ENCODE measurements at places on chromosomes 7 and 10.

- no peak for DNase-seq
Observed at GRCh38 chr10:61047081-61047480, 103.1 kb upstream of the RHOBTB1 start.

DNA sequence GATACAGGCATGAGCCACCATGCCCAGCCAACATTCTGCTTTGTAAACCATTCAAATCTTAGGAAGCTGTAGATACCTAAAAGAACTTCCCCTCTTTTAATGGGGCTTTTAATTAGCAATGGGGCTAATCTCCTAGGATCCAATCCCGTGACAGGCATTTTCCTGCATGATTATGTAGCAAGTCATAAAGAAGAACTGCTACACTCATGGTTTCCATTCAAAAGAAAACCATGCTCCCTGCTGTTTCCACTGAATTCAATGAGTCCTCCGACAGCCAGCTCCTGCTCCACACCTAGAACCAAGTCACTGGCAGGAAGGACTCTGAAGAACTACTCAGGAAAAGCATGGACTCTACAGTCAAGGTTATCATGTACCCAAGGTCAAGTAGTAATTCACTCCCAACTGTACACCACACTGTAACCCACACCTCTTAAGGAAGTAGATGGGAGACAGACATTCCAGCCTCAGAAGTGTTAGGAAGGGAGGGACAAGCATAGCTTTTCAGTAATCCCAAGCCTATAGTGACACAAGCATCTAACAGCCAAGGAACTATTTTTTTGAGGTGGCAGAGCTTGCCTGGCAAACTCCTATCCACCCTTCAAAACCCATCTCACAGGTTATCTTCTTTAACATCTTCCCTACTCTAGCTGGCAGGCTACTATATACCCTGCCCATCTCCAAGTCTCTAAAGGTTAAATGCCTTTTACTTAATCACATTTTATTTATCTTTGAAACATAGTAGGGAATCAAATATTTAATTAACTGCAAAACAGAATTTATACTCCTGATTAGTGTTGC, 47.5 kb downstream of the CTBP2 start:
- no peak for DNase-seq

DNA sequence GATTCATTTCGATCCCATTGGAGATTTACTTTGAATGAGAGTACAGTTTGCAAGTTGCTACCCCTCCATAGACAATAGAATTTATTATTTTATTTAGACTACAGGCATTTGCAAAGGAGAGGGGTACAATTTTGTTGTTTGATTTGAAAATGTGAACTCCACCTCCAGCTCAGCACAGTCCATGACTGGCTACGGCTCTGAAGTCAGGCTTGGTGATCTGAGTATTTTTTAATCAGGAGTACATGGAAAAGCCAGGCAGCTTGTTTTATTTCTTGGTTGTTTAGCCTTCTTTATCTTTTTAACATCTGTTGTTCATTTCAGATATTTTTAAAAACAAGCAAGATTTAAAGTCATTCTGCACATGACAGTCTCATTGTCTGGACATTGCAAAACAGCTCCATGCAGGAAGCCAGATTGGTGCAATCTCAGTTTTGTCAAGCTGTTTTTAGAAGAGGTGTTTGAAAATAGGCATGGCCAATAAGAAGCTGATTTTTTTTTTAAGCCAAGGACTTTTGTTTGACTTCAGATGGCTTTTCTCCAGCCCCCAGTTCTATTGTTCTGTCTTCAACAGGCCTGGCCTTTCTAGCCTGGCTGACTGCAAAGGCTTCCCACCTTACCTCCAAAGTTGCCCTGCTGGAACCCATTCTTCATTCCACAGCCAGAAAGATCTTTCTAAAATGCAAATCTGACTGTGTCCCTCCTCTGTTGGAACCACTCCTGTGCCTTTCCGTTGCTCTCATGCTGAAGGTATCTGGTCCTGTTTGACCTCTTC, 12.2 kb downstream of the PLXDC2 start:
- no peak for DNase-seq

DNA sequence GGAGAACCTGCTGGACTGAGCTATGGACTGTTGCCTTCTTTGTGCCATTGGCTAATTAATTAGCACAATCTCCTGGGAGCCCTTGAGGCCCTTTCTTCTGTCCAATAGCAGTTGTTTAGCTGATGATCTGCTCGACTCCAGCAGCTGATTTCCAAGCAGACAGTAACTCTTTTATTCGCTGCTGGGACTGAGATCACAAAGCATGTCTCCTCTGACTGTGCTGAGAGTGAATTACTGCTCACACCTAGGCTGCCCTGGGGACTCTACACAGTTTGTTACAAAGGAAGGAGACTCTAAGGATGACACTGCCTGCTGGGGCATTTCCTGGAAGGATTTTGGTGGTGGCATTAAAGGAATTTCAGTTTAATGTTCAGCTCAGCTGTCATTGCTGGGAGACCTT, 31.4 kb downstream of the CASP7 start:
- DNase-seq, result no peak

DNA sequence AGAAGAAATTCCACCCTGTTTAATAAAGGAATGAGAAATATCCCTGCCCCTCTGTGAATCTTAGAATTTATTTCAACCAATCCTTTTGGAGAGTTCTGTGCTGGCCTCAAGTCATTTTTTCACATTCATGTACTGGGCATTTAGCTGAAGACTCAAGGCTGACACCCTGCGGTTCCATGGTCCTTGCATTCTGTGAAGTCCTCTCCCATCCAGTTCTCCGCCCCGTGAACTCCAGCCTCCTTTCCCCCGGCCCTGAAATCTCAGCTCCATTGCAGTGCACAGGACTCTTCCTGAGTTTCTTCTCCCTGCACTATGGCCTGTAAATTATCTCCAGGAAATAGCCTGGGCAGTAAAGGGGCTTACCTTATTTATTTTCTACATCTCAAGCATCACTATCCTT, 183.0 kb upstream of the KCND2 start:
- DNase-seq, result no peak

DNA sequence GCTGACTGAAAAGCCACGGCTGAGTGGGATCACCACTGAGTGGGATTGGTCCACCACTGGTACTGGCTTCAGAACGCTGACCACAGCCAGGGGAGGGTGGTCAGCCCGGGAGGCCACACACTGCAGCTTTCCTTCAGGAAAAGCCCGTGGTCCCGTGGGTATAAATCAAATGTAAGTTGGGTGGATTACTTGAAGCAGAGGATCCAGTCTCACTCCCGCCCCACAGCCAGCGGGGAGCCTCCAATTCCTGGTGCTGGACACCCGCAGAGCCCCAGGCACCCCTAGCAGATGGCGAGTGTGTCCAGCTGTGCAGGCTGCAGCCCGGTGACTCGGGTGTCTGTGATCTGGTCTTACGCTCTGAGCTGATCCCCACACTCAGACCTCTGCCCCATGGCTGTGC, 231.1 kb upstream of the ZNF32 start:
- DNase-seq, result no peak

GRCh38 chr7:42233171-42233570, 3.8 kb downstream of the GLI3 start:
- no peak for DNase-seq

DNA sequence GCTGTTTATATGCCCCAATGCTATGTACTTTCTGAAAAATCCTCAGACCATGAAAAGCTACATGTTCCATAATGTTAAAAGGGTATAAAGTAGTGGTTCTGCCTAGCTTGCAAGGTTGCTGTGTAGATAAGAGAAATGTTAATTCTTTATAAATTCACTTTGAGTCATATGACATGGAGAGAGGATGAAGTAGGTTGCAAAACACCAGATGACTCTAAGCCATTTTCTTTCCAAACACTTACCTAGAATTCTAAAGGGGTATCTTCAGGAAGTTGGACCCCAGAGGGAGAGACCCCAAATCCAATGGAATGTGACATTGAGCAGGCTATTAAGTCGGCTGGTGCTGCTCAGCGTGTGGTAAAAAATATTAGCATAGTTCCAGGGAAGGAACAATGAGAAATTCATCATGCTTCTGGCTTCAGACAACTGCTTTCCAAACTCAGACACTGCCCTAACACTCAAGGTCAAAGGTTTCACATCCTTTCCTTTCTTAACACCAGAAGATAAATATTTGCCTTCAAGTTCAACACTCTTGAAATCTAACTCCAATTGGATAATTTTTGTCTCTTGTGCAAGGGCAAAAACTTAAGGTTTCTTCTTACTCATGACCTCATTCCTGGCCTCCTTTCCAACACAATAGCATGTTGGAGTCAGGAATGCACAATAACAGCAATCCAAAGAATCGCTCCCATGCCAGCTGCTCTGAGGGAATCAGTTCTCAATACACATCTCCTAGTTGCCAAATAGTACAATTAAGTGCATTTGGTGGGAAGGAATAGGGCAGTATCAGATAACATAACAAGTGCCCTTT, 100.7 kb upstream of the AFAP1L2 start:
- peak; percentile 31 for DNase-seq

- no peak for DNase-seq
Observed at GRCh38 chr10:4658777-4659176, 167.2 kb upstream of the AKR1E2 start.

DNA sequence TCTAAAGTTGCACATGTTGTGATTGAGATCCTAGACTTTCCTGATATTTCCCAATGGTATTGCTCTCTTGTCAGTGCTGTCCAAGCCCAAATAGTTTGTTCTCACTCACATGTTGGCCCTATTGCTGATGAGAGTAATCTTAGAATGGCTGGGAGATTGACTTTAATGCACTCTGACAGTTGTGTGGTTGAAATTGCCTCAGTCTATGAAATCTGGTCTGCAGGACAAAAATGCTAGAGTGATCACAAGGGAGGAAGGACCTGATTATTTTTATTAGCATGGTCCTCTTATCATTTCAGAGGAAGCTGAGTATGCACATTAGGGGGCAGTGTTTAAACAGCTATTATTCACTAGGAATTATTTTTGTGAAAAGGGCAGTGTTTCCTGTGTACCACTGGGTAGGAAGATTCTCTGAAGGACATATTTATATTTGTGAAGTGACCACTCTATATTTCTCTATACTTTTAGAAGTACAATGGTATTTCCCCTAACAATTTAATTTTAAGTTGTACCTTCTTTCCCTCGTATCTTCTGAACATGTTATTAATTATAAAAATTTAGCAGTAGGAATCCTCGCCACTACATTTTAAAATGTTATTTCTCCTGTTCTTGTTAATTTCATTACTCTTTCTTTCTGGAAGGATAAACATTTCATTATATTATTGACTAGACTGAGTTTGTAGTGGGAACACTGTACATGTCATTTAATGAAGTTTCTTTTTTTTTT, 64.4 kb downstream of the SUGCT start:
- peak; percentile 43 for DNase-seq

DNA sequence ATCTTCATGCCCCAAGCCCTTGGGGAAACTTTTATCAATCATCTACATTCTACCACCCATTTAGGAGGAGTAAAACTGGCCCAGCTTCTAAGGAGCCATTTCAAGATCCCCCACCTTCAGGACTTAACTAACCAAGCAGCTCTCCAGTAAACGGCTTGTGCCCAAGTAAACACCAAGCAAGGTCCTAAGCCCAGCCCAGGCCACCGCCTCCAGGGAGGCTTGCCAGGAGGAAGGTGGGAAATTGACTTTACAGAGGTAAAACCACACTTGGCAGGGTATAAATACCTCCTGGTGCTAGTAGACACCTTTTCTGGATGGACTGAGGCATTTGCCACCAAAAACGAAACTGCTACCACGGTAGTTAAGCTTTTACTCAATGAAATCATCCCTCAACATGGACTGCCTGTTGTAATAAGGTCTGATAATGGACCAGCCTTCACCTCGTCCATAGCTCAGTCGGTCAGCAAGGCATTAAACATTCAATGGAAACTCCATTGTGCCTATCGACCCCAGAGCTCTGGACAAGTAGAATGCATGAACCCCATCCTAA, 5.6 kb downstream of the AKR1B15 start:
- DNase-seq, result no peak

- no peak for DNase-seq
Observed at GRCh38 chr10:22742678-22743077, 28.3 kb upstream of the PIP4K2A start.

DNA sequence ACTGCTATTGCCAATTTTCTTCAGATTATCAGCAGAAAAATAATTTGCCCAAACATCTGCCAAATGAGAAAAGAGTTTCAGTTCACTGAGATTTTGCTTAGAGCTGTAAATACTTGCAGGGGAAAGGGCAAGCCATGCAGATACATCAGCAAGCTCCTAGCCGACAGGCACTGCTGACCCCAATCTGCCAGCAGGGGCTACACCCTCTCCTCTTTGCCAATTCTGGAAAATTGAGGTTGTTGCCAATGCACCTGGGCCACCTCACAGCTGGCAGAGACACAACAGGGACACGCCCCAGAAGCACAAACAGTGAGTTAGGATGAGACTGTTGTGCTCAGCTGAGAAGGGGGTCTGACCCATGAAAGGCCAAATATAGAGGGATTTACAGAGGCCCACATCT, 129.5 kb upstream of the MYO3A start:
- no peak for DNase-seq

DNA sequence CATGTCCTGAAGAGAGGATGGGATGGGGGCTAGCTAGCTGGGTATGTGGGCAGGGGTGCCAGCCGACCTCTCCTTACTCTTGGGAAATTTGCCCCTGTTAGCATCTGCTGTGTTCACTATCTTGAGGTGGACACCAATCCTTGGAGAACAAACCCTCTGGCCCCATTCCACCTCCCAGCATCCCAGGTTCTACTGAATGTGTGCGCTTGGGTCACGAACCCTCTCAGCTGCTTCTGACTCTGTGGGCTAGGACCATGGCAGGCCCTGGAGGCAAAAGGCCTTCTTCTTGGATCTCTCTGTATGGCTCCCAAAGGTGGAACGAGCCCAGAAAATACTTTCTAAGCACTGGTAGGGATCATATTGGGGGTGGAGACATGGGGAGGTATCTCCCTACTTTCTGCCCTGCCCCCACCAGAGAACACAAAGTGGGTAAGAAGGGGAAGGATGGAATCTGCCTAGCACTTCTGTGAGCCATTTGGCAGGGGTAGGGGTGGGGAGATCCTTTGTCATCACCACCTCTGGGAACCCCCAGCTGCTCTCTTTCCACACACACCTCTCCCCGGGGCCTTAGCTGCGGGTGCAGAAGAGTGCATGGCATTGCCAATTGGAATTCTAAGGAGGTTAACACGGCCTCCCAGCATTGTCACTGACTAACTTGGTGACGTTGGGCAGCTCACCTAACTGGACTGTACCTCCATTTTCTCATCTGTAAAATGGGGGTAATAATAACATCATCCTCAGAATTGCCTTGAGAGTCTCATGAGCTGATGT, 7.7 kb downstream of the UNC5B start:
- DNase-seq, result no peak

- peak; percentile 71 for DNase-seq
Observed at GRCh38 chr7:112080441-112080840, 125.8 kb downstream of the DOCK4 start.

DNA sequence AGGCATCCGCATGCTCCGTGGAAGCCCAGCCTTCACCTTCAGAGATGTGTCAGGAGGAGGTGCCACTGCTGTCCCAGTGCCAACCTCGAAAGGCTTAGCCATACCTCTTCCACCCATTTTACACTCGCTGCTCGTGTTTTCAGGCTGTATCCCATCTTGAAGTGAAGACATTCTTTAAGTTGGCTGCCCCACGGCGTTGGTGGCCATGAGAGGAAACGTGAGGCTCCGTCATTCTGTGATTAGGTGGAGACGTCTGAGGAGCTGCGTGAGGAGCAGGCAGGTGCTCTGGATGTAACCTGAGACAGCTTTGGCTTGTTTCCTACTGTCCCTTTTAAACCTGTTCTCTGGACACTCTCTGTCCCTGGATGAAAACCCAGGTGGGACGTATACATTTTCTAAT, 159.9 kb upstream of the RNF32 start:
- DNase-seq, result no peak

GRCh38 chr10:126479280-126479895, 91.1 kb upstream of the ADAM12 start:
- no peak for DNase-seq

- no peak for DNase-seq
Observed at GRCh38 chr7:127754457-127754856, 102.5 kb downstream of the SND1 start.

- no peak for DNase-seq
Observed at GRCh38 chr7:47232751-47233412, 349.0 kb downstream of the TNS3 start.
